ENCODE measurements at places on chromosomes 5 and 9.

DNA sequence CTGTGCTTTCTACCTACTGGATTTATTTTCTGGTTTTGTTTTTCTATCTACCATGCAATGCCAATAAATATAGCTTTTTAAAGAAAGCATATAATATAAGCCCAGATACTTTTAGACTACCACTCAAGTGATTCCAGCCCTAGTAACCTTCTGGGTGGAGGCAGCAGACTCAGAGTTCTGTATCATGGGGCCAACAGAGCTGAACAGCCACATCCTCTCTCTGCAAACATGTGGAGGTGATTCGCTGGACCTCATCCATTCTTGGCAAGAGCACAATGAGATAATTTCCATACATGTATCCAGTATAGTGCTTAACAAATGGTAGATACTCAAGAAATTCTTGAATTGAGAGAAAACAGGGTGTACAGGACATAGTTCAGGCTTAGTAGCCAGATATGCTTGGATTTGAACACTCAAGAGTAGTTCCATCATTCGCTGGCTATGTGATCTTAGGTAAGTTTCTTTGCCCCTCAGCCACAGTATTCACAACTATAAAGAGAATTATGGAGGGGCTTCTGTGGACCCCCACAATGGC lies 124.5 kb downstream of the ASTN2 start:
- DNase-seq, result no peak

GRCh38 chr5:37604290-37604689 lies 225.2 kb downstream of the WDR70 start:
- DNase-seq, result no peak

DNA sequence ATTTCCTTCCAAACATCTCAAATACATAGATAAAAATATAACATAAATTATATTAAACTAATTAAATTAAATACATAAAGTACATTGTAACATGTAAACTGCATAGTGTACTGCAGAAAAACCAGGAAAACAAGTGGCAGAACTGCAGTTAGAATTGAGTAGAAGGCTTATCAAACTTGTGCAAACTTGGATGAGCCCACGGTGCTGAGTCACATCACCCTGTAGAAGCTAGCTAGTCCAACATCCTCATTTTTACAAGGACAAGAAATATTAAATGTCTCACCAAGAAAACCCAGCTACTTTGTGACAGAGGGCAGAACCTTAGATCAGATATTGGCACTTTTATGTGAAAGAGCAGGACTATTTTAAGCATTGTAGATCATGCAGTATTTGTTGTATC lies 807.9 kb upstream of the NUDT12 start:
- no peak for DNase-seq

DNA sequence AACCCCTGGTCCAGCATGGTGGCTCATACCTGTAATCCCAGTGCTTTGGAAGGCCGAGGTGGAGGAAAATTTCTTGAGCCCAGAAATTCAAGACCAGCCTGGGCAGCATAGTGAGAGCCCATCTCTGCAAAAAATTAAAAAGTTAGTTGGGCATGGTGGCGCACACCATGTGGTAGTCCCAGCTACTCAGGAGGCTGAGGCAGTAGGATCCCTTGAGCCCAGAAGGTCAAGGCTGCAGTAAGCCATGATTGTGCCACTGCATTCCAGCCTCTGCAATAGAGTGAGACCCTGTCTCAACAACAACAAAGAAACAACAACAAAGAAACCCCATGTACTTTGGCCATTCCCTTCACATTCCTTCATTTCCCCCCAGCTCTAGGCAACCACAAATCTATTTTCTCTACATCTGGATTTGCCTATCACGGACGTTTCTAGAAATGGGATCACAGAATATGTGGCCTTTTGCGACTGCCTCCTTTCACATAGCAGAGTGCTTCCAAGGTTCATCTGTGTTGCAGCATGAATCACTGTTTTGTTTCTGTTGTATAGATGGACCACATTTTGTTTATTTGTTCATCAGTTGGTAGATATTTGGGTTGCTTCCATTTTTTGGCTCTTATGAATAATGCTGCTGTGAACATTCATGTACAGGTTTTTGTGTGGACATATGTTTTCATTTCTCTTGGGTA lies 17.9 kb downstream of the MIGA2 start:
- no peak for DNase-seq

DNA sequence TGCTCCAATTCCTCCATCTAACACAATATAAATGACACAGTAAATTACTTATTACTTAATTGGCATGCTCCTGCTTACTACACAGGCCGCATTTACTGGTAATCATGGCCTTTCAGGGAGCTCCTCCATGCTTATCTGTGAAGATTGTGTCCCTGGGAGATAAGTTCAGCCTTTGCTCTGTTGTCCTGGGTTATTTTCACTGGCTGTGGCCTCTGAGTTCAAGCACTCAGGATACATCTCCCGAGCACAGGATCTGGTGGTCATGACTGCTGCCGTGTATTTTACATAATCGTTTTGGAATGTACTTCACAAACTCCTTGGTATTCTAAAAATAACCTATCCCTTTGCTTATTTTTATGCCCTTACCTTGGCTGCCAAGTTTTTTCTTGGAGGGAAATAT lies 215.7 kb downstream of the ICE1 start:
- no peak for DNase-seq

DNA sequence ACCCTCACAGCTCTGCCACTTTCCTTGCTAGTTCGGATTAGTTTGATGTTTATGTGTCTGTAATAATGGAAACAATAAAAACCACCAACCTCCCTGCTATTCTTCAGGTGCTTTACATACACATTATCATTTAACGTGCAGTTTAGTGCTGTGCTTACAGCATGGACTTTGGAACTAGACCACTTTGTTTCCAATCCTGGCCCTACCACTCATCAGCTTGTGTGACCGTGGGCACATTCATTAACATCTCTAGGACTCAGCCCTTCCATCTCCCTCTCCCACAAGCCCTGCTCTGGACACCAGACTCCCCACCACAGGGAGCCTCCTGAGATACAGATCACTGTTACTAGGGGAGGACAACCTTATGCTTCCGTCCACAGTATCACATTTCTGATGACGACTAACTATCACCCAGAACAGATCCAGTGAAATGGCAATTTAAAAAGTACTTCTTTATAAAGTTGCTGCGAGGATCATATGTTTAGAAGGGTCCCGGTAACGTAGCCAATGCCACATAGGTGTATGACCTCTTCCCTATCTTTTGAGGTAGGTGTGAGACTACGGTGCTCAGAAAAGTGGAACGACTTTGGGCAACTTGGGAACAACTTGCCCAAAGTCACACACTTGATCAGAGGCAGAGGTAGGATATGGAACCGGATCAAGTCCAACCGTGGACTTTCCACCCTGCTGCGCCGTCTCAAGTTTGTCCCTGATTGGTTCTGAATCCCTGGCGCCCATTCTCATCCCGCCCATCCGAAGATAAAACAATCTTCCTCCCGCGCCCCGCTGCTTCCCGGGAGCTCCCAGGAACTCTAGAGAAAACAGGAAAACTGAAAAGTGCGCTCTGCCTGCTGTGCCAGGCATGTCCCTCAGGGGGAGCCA lies 132.4 kb upstream of the NIPBL start:
- DNase-seq, result no peak

DNA sequence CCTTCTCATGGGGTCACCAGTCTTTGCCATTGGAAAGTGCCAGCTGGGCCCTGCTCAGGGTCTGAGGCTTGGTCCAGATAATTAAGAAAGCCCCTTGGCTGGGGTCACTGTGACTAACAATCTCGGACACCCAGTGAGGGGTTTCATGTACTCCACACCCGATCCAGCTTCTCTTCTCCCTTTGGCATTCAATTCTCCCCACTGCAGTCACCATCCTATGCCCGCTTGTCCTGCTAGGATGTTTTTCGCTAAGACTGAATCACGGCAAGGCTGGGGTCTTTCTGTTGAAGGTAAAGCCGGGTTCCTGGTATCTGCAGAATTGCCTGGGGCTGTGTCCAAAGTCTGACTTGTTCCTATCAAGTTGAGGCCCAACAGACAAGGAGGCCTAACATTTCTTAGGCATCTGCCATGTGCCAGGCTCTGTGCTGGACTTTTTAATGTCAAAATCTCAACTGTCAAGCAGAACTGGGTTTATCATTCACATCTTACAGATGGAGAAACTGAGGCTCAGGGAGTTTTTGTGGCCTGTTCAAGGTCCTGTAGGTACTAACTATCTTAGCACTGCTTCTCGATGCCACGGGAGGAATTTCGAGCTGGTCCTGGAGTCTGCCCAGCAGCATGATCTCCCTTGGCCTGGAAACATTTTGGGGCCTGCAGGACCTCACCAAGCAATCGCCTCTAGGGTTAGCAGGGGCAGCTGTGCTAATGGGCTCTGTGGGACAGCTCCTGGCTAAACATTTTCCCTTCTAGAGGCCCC lies 142.0 kb upstream of the ALDH1B1 start:
- no peak for DNase-seq

- no peak for DNase-seq
These were observed 307.2 kb downstream of the HTR1A start for GRCh38 chr5:63655043-63655442.

- DNase-seq, result no peak
These were observed 923 bp downstream of the C5orf34 start for GRCh38 chr5:43514025-43514424.

- no peak for DNase-seq
These were observed 102.1 kb upstream of the PAPPA start for GRCh38 chr9:116051528-116051927.

GRCh38 chr5:176648474-176649194 lies 1.4 kb downstream of the TSPAN17 start:
- DNase-seq, result no peak

DNA sequence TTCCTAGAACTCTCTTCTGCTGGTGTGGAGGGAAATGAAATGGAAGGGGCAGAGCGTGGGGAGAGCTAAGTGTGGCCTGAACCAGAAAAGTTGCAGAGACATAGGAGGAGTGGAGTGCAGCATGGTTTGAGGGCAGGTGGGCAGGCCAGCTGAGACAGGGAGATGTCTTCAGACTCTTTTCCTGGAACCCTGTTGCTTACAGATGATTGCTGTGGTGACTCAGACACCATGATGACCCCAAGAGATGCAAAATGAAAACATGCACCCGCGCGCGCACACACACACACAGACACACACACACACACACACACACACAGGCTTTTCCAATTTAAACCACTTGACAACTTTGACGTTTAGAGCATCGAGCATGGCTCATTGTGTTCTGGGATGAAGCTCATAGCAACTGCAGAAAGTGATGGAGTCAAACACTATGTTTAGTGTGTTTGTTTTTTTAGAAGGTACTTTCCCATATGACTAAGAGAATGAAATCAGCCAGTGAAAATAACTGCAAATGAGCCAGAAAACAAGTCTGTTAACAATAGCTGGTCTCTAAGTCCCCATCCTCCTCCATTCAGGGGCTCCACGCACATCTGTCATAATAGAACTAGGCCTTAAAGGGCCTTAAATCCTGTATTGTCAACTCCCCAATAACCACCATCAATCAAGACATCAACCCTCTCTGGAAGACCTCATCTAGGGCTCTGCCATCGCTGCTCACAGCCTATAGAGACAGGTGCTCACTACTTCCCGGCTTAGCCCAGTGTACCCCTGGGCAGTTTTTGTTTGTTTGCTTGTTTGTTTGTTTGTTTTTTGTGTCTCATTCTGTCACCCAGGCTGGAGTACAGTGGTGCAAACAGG lies 9.6 kb downstream of the TMOD1 start:
- DNase-seq, result no peak

GRCh38 chr9:97930972-97931371 lies 7.0 kb downstream of the HEMGN start:
- DNase-seq, result no peak

- no peak for DNase-seq
These were observed 4.7 kb upstream of the TMEM141 start for GRCh38 chr9:136786451-136786850.

- no peak for DNase-seq
These were observed 36.4 kb upstream of the IPPK start for GRCh38 chr9:92706218-92706940.

- no peak for DNase-seq
These were observed 173.2 kb downstream of the ZSWIM6 start for GRCh38 chr5:61505281-61505680.

DNA sequence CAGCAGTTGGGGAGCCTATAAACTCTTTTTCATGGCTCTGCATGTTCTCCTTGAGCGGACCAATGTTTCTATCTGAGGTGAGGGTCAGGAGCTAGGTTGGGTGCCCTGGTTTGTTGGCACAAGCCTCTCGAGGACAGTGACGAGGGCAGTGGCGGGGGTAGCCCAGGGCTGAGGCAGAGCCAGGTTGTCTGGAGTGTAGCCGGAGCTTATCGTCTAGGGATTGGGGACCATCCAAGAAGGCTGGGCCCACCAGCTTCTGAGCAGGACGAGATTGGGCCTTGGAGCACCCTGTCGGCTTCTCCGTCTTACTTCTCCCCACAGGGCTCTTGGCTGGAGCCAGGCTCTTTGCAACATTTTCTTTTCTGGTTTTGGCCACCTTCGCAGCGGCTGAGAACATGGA lies 13.2 kb upstream of the CCL21 start:
- DNase-seq, result no peak

DNA sequence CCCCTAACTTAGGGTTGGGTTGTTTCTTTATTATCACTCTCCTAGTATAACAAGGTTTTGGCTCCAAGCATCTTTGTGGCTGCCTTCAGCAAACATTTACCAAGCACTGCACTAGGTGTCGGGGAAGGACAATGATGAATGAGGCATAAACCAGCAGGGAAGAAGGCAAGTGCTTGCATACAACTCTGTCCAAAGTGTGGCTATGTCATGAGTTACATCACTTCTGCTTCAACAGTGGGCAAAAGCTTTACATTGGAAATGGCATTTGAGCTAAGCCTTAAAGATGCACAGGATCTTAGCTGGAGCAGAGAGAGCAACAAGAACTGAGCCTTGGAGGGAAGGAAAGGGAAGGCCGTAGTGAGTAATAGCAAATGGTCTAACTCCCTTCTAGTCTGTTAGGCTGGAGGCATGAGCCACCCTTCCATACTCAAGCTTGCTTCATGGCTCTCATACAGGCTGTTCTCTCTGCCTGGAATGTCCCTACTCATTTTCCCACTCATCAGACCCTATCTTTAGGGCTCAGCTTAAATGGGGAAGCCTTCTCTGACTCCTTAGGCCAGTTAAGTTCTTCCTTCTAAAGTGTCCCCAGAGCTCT lies 121.8 kb downstream of the SEMA6A start:
- no peak for DNase-seq

- DNase-seq, result no peak
These were observed 65.3 kb upstream of the EGFLAM start for GRCh38 chr5:38193015-38193581.

DNA sequence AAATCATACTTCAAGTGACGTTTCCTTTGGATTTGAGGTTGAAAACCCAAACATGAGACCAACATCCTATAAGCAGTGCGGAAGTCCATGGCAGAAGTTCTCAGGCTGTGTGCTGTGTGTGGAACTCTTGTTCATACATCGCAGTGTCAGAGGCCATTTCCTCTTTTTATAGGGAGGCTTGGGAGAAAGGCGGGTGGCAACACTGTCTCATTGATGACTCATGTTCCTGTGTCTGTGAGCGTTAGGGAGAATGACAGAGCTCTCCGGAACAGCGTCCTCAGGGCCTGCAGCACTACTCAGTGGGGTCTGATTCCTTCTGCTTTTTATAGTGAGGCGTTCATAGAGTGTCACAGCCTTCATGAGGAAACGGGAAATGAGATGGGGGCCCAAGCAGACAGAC lies 98.8 kb upstream of the BASP1 start:
- DNase-seq, result no peak

- no peak for DNase-seq
These were observed 418.3 kb downstream of the RAB3C start for GRCh38 chr5:59001154-59001553.

GRCh38 chr5:94389515-94389899 lies 228.9 kb downstream of the KIAA0825 start:
- DNase-seq, result no peak
